GM20000 (cell line): ENCODE measurements at places on chromosomes 4 and X.

- no peak for DNase-seq
Measured at GRCh38 chrX:43822014-43822413, 60.2 kb downstream of the MAOB start.

GRCh38 chr4:75821966-75822365, 80.3 kb downstream of the PPEF2 start:
- no peak for DNase-seq

- no peak for DNase-seq
Measured at GRCh38 chr4:124710015-124710741, 2.4 kb downstream of the ANKRD50 start.

GRCh38 chr4:99447079-99447478, 11.9 kb upstream of the ADH7 start:
- no peak for DNase-seq

DNA sequence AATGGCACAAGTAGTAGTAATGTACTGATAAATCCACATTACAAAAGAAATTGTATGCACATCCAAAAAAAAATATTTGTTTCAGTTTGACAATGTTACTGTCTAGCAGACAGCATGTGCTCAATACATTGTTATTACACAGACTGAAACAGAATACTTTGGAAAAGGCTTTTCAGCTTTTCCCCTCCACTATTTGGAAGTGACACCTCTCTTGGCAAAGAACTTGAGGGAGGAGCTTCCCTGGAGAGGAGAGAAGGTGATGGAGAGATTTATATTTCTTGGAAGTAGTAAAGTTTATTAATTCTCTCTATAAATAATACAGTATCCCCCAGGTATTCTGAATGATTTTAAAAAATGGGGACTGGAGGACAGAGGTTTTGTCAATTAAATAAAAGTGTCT, 131.8 kb downstream of the SCFD2 start:
- no peak for DNase-seq

DNA sequence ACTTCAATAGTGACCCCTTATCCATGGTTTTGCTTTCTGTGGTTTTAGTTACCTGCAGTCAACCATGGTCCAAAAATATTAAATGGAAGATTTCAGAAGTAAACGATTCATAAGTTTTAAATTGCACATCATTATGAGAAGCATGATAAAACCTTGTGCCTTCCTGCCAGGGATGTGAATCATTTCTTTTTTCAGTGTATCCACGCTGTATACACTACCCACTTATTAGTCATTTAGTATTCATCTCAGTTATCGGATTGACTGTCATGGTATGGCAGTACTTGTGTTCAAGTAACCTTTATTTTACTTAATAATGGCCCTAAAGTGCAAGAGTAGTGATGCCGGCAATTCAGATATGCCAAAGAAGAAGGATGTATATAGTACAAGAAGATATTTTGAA, 37.7 kb upstream of the TASL start:
- DNase-seq: no peak

- DNase-seq: no peak
Measured at GRCh38 chr4:153223930-153224329, 19.7 kb downstream of the TRIM2 start.

DNA sequence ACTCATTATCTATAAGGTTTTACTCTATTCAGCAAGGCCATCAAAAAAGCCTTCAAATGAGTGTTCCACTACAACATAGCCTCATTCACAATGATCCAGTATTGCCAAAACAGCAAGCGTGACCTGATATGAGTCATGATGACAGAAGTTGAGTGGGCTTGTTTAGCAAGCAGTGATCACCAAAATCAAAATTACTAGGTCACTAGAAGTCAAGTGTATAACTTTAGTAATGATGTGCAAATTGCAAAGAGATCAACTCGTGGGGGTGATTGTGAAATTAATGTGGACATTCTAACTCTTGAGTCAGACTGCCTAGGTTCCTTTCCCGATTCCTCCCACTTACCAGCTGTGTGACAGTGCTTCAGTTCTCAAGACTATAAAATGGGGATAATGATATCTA, 124.5 kb downstream of the CHM start:
- no peak for DNase-seq

- DNase-seq: no peak
Measured at GRCh38 chrX:41603596-41603995, 85.2 kb upstream of the GPR34 start.

GRCh38 chr4:20839957-20840356, 139.7 kb downstream of the PACRGL start:
- DNase-seq: no peak

DNA sequence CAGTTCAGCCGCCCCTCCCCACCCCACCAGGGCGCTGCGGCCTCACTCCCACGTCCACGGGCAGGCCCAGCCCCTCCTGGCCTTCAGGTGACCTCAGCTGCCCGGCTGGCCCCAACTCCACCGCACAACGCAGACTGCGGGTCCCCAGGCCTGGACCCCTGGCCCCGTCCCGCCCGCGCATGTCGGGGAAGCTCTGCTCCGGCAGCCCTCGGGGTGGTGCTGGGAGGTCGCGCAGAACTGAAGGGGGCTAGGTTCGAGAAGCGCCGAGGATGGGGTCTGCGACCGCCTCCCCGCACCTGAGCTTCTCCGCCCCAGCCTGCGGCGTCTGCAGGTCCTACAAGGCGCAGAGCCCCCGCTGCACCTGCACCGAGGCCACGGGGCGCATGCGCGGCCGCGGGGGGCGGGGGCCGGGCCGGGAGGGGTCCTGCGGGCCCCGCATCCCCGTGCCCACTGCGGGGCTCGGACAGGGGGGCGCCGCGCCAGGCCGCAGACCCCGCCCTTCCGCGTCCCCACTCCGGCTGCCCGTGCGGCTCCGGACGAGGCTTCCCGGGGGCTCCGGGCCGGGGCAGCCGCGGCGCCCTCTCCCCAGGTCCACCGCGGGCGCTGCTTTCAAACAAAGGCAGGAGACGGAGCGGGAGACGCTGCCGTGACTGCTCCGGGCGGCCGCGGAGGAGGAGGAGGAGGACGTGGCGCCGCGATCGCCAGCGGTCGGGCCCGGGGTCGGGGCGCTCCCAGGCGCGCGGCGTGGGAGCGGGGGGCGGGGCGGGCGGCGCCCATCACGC, 672 bp upstream of the NAT8L start:
- DNase-seq: no peak

DNA sequence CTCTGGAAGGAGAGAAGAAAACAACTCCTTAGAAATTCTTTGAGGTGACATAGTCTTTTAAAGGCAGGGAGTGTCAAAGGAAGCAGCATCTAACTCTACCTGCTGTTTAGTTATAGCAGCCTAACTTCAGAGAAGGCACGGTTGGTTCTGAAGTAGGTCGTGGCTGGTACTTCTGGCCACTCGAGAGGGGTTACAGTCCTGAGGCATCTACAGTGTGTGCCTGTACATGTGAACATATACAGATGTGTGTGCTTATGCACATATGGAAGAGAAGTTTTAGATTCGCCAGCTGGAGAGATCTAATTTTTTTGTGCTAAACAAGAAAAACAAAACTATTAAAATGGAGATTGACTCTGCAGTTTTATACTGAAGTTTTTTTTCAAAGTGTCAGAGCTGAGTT, 52.7 kb downstream of the GATB start:
- DNase-seq: no peak

DNA sequence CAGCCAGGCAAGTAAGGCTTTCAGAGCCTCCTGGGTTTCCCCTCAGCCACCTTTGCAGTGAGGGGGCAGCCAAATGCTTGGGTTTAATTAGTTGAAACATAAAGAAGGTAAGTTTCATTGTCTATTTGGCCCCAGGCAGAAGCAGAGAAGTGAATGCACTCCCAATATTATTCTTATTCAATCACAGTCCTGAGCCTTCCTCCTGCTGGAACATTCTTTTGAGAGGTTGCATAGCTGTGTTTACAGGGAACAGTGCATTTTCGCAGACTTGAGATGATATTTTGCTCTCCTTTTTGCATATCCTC, 13.9 kb downstream of the SLC2A9 start:
- peak; percentile 63 for DNase-seq

- DNase-seq: no peak
Measured at GRCh38 chrX:3522101-3522650, 175.7 kb upstream of the MXRA5 start.

- DNase-seq: no peak
Measured at GRCh38 chr4:106587558-106587957, 219.0 kb upstream of the GIMD1 start.

DNA sequence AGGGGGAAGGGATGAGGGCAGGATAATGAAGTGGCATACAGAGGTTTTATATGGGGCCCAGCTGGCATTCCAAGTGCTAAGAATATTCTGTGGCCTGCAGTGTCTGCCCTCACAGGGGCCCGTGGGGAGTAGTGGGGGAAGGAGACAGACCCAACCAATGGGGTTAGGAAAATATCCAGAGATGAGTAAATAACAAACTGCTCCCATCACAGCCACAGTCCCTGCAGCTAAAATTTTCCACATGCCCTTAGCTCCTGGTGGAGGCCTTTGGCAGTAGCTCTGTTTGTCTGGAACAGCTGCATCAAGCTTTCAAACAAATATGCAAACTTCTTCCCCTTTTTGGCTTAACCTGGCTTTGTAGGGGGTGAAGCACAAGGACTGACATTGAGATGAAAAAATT, 3.1 kb downstream of the SRPX2 start:
- no peak for DNase-seq

GRCh38 chr4:8525383-8526120, 54.6 kb upstream of the GPR78 start:
- DNase-seq: no peak

DNA sequence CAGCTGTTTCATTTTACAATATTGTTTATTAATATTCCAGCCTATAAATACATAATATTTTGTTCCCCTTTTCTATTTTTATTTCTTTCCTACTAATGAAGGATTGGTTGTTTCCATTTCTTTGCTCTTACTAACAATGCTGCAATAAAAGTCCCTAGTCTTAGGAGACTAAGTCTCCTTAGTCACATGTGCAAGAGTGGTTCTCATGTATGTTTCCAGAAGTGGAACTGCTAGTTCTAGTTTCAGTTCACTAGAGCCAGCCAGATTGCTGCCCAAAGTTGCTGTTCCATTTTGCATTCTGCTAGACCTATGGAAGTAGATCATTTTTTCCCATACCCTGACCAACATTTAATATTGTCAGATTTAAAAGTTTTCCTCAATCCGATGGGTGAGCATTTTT, 44.3 kb downstream of the CNGA1 start:
- DNase-seq: peak; percentile 28

DNA sequence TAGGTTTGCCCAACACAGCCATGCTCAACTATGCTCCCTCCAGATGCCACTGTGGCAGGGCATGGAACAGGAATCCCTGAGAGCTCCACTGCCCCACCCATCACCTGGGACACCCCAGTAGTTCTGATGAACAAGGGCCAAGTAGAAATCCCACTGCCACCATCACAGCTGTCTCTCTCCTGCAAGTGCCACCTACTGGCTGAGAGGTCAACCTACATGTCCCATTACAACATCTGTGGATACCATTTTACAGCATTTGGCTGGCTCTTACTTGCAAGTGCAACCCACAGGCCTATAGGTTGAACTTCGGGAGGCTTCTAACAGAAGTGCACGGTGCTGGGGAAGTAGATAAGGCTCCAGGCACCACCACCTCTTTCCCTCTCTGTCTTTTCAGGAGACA, 142.5 kb downstream of the CXXC4 start:
- no peak for DNase-seq

DNA sequence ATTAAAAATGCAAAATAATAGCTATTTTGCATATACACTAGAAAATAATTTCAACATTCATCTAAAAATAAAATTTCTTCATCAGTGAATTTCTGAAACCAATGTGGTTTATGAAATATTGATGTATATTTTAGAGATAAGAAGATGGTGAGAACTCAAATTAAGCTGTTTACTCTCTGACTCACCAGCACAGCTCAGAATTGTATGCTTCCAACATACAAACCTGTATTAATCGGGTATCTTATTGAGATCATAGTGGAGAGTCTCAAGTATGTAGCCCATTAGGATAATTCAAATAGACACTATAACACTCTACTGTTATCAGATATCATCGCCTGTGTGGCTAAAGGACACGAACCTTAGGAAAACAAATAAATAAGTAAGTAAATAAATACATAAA, 899.5 kb upstream of the INTU start:
- no peak for DNase-seq

DNA sequence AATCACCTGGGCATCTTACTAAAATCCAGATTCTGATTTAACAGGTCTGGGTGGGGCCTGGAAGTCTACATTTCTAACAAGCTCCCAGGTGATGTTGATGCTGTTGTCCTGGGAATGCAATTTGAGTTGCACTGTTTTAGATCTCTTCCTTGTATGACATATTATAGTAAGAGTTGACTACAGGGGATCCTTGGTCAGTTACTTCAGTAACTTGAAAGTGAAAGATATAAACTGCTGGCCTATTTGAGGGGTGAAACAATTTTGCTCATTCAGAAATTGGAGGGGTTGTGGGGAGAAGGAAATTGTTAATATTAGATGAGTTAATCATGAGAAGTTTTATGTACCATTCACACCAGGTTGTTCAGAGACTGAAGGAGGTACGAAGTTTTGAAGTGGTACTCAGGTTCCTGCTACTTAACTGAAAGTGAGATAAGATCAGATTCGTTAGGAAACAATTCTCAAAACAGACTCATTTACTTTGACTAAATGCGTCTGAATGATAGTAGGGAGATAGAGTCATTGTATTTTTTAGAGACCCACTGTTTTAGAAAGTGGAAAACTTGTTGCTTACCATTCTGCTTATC, 12.5 kb downstream of the SH2D1A start:
- no peak for DNase-seq

DNA sequence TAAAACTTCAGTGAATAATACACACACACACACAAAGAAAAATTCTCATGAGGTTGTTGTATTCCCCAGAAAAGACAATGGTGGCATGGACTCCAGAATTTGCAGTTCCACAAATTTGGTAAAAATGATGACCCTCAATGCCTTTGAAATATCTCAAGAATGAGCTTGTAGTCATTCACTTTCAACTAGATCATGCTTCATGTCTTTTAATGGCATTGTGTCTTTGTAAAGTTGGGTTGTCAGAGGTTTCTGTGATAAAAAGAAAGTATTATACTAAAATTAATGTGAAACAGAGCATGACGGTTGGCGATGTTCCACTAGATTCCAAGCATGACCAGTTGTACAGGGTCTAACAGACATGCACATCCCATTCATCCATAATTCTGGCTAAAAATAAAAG, 685.0 kb upstream of the FRG1 start:
- no peak for DNase-seq

- DNase-seq: no peak
Measured at GRCh38 chr4:75907966-75908365, 5.7 kb upstream of the PPEF2 start.

- DNase-seq: no peak
Measured at GRCh38 chrX:77953302-77953701, 16.1 kb downstream of the PGAM4 start.

GRCh38 chr4:97624204-97624603, 519.1 kb downstream of the STPG2 start:
- no peak for DNase-seq

DNA sequence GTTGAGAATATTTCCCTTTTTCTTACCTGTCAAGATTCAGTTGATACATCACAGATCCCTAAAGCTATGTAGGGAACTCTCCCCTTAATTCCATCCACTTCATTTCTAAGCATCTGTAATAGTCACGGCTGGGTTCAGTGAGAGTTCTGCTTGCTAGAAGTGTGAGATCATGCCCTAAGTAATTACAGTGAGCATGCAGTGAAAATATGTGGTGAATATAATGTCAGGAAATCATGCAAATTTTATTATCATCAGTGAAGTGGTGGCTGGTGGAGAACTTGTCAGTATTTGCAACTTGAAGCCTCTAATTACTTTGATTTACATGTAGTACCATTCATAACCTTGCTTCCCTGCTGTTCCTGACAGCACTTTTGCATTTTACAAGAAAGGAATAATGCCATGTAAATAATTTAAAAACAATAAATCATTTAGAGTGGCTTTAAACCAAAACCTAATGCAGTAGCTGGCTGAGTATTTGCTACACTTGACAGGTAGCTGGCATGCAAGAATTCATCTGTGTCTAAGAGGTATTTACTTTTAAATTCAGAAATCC, 28.3 kb upstream of the CFAP299 start:
- DNase-seq: no peak
